ENCODE measurements at places on chromosomes 16 and 17. TPM values are rescaled to one million over a fixed set of nuclear protein-coding genes. Genes with fewer than 3 reads are reported as not detected.

The SPDYE4 gene
- not detected for total RNA-seq

GRCh38 chr17:77467521-77467920 is 326.8 kb downstream of the SEC14L1 start:
- no peak overlapping the region for H3K4me3 ChIP-seq
- H3K36me3 ChIP-seq, result peaks cover 4% of the 10 kb centered on the region
- no peaks in the 10 kb centered on the region for H3K27me3 ChIP-seq

DNA sequence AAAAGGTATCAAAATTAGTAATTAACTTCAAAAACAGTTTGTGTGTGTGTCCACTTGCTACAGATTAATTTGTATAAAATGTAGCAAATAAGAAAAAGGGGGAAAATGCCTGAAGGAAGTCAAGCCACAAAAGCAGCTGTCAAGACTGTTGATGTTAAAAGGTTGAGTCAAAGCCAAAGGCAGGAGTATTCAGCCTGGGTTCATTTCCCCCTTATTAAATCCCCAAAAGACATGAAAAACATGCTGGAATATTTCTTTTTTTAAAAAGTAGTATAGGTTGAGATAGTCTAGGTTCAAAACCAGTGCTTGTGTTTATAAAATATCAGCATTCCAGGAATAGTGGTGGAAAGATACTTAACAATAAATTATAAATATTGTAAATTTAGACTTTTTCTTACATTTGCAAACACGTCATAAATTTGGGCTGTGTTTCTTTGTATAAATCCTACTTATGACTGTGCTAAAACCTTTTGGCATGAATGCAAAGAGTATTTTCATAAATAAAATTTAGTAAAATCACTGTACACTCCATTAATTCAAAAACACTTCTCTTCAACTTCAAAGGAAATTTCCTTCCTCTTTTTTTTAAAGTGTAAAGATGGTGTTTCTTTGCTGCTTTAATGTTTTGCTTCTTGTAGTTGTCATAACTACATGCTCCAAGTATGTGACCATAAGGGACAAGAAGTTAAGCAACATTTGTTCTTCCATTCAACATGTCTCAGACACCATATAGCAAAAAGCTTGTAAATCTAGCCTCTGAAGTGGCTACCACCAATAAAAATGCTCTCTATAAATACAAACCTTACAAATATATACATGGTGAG is 72.0 kb downstream of the SKAP1 start:
- H3K36me3 ChIP-seq, result no peaks in the 10 kb centered on the region
- DNase-seq, result no peak
- no peak overlapping the region for H3K4me3 ChIP-seq
- peaks cover 2% of the 10 kb centered on the region for H3K27me3 ChIP-seq
- H3K27ac ChIP-seq, result no peak overlapping the region
- H3K4me1 ChIP-seq, result no peaks in the 10 kb centered on the region

GRCh38 chr17:29243792-29244191 is 2.9 kb upstream of the CRYBA1 start:
- H3K27me3 ChIP-seq, result no peaks in the 10 kb centered on the region
- H3K27ac ChIP-seq, result no peak overlapping the region
- H3K4me1 ChIP-seq, result peaks cover 3% of the 10 kb centered on the region

GRCh38 chr16:48231727-48232492 is 12.2 kb upstream of the LONP2 start:
- H3K36me3 ChIP-seq, result no peaks in the 10 kb centered on the region
- no peak overlapping the region for H3K27ac ChIP-seq
- no peak overlapping the region for H3K4me3 ChIP-seq
- no peaks in the 10 kb centered on the region for H3K4me1 ChIP-seq
- DNase-seq, result peak; percentile 56

DNA sequence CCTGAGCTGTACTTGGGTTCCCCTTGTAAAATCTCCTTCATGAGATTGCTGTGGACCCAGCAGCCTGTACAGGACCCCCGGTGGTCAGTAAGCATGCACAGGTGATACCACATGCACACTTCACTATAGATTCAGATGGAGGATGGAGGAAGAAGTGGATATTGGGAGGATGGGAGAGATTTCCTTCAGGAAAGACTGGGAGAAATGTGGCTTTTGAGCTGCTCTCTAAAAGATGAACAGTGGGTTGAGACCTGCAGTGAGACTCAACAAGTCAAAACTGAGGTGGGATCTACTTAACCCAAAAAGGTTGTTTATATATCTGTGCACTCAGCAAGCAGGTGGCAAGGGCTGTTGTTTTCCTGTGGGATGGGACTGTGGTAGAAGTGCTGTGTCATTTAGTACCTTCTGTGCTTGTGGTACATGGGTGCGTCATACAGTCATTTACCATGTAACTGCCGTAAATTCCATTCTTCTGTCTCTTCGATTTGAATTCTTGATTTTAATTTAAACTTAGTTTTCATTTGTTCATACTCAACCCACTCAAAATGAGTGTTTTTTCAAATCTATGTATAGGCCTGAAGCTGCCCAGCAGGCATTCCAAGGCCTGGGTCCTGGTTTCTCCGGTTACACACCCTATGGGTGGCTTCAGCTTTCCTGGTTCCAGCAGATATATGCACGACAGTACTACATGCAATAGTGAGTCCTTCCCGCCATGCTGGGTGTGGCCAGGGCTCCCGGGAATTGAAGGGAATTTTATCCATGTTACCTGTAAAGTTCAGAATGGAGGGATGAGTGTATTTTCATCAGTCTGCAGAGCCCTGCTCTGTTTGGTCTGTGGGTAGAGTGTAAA is 6.9 kb downstream of the HERPUD1 start:
- no peaks in the 10 kb centered on the region for H3K27me3 ChIP-seq
- no peak for DNase-seq
- H3K36me3 ChIP-seq, result peaks cover 92% of the 10 kb centered on the region
- no peak overlapping the region for H3K4me3 ChIP-seq
- H3K4me1 ChIP-seq, result peaks cover 36% of the 10 kb centered on the region

The TVP23A gene
- total RNA-seq, result not detected

GRCh38 chr17:8004899-8005298 is 2.5 kb downstream of the GUCY2D start:
- H3K4me3 ChIP-seq, result no peak overlapping the region
- DNase-seq, result no peak
- no peaks in the 10 kb centered on the region for H3K27me3 ChIP-seq
- no peak overlapping the region for H3K27ac ChIP-seq
- H3K36me3 ChIP-seq, result no peaks in the 10 kb centered on the region

The CBFA2T3 gene
- total RNA-seq, result 1.8 TPM

The MYH1 gene
- total RNA-seq, result not detected

GRCh38 chr17:39618246-39618913 is 8.4 kb upstream of the PPP1R1B start:
- H3K4me1 ChIP-seq, result peaks cover 14% of the 10 kb centered on the region
- no peaks in the 10 kb centered on the region for H3K36me3 ChIP-seq
- peaks cover 3% of the 10 kb centered on the region for H3K27me3 ChIP-seq
- H3K27ac ChIP-seq, result peak overlapping the region; percentile 25
- DNase-seq, result peak; percentile 50

DNA sequence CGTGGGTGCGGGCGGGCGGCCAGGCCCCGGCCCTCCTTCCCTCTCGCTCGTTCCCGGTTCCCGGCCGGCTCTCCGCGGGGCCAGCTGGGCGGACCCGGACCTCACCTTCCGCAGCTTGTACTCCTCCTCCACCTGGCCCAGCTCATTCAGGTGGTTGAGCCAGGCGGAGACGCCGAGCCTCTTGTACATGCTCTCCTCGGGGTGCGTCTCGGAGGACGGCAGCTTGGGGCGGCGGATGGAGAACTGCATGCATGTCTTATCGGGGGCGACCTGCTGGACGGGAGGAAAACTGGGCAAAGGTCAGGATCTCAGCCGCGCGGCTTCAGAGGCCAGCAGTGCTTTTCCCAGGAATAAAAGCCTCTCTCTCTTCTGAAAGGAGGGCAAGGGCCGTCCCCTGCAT is 85.4 kb downstream of the TBC1D16 start:
- H3K27ac ChIP-seq, result no peak overlapping the region
- no peak for DNase-seq
- no peaks in the 10 kb centered on the region for H3K27me3 ChIP-seq
- H3K36me3 ChIP-seq, result 0 out of 2 replicates have a peak, but pooled peaks cover 5% of the 10 kb centered on the region
